ENCODE measurements at places on chromosomes 6 and 20.
A peak's percentile ranks its signal among the peaks of the same experiment; 100 is the strongest.

DNA sequence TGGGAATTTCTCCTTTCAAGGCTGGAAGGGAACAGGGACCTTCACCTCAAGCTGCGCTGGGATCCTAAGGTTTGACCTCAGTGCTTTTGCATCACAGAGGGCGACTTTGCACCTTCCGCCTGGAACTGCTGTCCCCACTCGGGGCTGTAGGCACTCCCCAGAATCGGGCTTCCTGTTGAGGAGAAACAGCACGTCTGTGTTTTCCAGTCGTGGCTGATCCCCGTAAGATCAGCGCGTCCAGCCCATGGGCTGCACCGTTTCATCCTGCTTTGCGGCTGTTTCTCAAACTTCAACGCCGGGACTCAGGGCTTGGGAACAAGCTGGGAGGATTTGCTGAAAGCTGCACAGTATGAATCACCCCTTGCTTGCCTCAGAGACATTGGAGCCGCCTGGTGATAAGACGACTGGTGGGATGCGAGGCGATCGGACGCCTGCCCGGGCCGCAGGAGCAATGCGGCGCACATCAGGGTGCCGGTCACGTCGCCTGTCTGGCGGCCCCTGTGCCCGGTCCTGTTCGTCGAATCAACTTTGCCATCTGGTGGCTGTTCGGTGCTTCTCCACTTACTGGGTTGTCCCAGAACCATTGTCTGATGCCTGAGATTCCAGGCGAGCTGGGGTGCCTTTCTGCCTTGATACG is 53.6 kb upstream of the FRMD1 start:
- DNase-seq = peak; percentile 52

DNA sequence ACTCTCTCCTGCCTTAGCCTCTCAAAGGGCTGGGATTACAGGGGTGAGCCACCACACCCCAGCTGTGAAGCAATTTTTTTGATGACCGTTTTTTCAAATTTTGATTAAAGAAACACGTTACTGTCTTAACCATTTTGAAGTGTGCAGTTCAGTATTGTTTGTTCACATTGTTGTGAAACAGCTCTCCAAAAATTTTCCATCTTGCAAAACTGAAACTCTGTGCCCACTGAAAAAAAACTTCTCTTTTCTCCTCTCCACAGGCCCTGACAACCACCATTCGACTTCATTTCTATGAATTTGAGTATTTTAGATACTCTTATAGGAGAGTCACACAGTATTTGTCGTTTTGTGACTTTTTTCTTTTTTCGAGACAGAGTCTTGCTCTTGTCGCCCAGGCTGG is 53.9 kb downstream of the ECT2L start:
- DNase-seq = no peak

DNA sequence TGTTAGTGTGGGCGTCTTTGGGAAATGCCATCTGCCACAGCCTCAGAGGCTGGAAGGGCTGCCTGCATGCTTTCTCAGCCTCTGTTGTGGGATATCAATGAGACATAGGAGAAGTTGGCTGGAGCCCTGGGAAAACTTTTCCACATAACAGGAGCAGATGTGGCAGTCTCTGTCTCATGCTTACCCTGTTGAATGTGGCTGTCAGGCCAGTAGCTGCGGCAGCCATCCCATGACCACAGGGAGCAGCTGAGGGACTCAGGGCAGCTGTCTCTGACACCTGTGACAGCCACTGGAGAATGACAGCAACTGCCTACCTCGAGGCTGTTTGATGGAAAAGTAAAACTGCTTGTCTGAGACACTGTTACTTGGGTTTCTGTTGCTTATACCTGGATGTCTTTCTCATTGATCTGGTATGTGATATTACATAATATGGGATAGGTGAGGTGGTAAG is 64.4 kb downstream of the TULP4 start:
- peak; percentile 37 for DNase-seq

GRCh38 chr6:136411453-136412354 is 122.1 kb upstream of the BCLAF1 start:
- DNase-seq = no peak

DNA sequence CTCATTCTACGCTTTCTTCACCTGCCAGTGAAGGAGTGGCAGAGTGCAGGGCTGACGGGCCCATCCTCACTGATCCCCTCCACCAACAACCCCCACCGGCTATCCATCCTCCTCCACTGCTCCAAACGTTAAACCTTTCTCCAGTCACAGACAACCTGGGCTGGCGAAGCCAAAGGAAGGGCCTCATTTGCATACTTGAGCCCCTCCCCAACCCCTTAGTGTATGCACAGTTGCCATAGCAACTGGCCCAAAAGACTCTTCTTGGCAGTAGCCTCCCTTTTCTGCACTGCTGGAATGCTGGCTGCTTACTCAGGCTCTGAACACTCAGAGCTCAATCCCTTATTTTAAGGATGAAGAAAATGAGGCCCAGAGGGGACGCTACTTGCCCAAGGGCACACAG is 130.3 kb downstream of the GRM4 start:
- DNase-seq = no peak

- DNase-seq = no peak
Observed at GRCh38 chr20:24832518-24832917, 116.6 kb upstream of the CST7 start.

GRCh38 chr6:157753291-157753690 is 69.8 kb upstream of the SNX9 start:
- DNase-seq = peak; percentile 87

- no peak for DNase-seq
Observed at GRCh38 chr20:661474-662270, 8.7 kb upstream of the SRXN1 start.

DNA sequence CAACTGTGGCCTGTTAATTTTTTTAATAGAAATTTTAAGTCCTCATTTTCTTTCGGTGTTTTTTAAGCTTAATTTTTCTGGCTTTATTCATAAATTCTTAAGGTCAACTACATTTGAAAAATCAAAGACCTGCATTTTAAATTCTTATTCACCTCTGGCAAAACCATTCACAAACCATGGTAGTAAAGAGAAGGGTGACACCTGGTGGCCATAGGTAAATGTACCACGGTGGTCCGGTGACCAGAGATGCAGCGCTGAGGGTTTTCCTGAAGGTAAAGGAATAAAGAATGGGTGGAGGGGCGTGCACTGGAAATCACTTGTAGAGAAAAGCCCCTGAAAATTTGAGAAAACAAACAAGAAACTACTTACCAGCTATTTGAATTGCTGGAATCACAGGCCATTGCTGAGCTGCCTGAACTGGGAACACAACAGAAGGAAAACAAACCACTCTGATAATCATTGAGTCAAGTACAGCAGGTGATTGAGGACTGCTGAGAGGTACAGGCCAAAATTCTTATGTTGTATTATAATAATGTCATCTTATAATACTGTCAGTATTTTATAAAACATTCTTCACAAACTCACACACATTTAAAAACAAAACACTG is 10.1 kb downstream of the HFE start:
- peak; percentile 45 for DNase-seq

DNA sequence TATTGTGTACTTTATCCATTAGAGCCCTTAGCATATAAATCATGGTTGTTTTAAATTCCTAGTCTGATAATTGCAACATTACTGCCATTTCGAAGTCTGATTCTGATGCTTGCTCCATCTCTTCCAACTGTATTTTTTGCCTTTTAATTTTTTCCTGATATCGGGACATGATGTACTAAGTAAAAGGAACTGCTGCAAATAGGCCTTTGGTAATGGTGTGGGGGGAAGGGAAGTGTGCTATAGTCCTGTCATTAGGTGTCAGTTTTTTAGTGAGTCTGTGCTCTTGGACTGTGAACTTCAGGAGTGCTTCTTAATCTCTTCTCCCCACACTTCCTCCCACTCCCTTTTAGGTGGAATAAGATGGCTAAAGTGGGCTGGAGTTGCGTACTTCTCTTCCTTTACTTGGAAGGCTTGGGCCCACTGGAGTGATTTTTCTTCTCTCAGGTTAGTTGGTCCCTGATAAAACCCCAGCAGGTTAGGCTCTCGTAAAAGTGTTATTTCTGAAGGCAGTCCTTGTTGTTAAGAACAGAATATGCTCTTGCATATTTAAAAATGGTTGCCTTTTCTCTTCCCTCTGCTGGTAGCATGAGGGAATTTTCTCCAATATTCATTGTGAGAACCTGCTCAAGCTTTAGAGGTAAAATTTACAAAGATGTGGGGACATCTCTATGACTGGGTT is 18.1 kb downstream of the STXBP5 start:
- DNase-seq = peak; percentile 31

- DNase-seq = no peak
Observed at GRCh38 chr6:110755411-110755834, 59.8 kb downstream of the CDK19 start.

- no peak for DNase-seq
Observed at GRCh38 chr6:110467566-110468140, 8.8 kb downstream of the SLC22A16 start.

DNA sequence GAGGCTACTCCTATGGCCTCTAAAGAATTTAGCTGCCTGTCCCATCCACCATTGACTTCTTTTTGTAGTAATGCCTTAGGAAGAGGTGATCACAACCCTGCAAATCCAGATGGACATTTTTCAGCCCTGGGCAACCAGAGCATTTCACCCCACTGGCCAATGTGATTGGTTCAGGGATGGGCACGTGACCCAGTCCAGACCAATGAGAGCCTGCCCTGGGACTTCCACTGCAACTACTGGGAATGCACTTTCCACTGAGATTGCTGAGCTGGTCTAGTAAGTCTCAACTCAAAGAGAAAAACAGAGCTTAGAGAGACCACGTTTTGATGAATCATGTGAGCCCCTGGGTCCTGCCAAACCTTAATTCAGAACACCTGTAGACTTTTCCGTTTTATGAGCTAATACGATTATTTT is 8.9 kb upstream of the UBE2V1 start:
- peak; percentile 81 for DNase-seq

GRCh38 chr20:23639490-23639958 is 1.8 kb upstream of the CST3 start:
- DNase-seq = no peak

DNA sequence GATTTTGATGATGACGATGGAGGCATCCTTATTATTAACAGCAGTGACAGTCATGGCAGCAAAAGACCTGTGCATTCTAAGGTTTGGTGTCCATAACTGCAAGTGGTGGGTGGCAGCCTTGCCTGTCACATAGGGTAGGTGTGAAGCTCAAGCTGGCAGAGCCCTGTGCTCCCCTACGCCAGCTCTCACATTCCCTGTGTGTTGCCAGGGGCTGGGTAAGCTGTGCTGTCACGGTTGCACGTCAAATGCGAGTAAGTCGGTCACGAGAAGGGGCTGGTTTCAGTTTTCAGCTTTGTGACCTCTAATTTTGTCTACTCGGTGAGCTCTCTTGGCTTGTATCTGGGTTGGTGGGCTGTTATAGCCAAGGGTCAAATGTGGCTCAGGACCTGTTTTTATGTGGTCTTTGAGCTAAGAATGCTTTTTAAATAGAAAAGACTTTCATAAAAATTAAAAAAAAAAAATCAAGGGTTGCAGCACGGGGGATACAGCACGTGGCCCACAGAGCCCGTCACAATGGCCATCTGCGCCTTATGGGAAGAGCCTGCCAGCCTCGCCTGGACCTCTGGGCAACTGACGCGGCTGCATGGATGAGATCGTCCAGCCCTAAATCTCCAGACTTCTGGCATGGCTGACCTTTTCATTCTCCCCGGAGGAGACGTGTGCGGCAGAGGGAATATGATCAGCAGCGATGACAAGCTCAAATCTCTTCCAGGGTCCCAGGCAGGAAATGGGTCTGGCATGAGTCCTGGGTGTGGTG is 148.5 kb downstream of the PHACTR3 start:
- no peak for DNase-seq

GRCh38 chr6:47567586-47567985 is 90.0 kb downstream of the CD2AP start:
- DNase-seq = no peak

DNA sequence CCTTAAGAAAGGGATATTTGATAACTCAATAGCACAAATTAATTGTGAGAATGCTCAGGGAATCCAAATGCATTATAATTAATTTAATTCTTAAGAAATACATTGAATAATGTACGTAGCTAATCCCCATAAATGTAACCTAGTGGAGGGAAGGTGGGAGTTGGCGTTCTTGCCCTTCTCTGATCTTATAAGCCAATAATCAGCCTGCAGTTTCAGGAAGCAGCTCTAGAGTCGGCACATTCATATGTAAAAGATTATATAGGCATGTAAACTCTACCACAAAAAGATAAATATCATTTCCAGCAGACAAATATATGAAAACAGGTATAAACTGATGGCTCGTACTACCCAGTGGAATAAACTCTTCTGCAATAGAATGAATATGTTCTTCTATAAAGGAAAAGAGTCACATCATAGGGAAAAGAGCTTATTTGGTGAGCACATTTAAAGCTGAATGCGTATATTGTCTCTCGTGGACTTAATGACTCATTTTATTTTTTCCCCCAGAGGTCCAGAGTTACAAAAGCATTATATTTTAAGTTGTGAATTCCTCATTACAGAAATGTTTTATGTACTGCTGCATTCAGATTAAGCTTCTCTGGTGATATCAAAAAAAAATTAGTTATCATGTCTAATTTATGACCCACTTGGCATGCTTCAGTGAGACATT is 112.2 kb downstream of the TFAP2A start:
- no peak for DNase-seq
